ENCODE measurements at places on chromosomes 1 and 21. TPM values are rescaled to one million over a fixed set of nuclear protein-coding genes. Genes with fewer than 3 reads are reported as not detected.
A peak's percentile ranks its signal among the peaks of the same experiment; 100 is the strongest.

The RIPK4 gene
- polyA plus RNA-seq, result 0.11 TPM

The GBP5 gene
- polyA plus RNA-seq, result 0.33 TPM

The ZFP69 gene
- 13.9 TPM for polyA plus RNA-seq

The CAPN8 gene
- polyA plus RNA-seq, result 0.90 TPM

The ORC1 gene
- polyA plus RNA-seq, result 2.5 TPM

The NIT1 gene
- polyA plus RNA-seq, result 53.7 TPM

- H3K36me3 ChIP-seq, result peaks cover 64% of the 10 kb centered on the region
- H3K27ac ChIP-seq, result no peak overlapping the region
- peaks cover 31% of the 10 kb centered on the region for H3K4me1 ChIP-seq
- H3K4me3 ChIP-seq, result no peak overlapping the region
Observed at GRCh38 chr1:180945551-180945950, 32.9 kb downstream of the KIAA1614 start.

GRCh38 chr1:59163268-59164092, 133.4 kb upstream of the FGGY start:
- no peak for DNase-seq
- H3K27me3 ChIP-seq, result no peaks in the 10 kb centered on the region
- H3K4me3 ChIP-seq, result no peak overlapping the region
- H3K4me1 ChIP-seq, result no peaks in the 10 kb centered on the region

DNA sequence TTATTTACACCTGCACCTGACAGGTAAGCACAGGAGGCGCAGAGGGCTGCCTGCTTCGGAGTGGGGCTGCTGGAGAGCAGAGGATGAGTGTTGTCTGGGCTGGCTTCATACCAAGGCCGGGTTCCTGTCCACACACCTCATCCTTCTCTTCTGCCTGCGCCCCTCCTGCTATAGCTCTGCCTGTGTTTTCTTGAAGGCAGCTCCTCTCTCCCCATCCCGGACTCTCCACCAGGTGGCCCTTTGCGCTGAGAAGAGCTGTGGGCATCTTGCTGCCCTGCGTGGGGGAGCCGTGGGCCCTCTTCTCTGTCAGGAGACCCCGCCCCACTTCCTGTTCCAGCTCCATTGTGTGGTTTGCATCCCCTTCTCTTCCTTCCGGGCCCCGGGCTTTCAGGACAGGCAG, 35.0 kb downstream of the ARHGEF10L start:
- no peak for DNase-seq
- peaks cover 10% of the 10 kb centered on the region for H3K36me3 ChIP-seq
- H3K27ac ChIP-seq, result peak overlapping the region; percentile 89
- H3K4me3 ChIP-seq, result no peak overlapping the region
- no peaks in the 10 kb centered on the region for H3K27me3 ChIP-seq
- H3K4me1 ChIP-seq, result peaks cover 70% of the 10 kb centered on the region

DNA sequence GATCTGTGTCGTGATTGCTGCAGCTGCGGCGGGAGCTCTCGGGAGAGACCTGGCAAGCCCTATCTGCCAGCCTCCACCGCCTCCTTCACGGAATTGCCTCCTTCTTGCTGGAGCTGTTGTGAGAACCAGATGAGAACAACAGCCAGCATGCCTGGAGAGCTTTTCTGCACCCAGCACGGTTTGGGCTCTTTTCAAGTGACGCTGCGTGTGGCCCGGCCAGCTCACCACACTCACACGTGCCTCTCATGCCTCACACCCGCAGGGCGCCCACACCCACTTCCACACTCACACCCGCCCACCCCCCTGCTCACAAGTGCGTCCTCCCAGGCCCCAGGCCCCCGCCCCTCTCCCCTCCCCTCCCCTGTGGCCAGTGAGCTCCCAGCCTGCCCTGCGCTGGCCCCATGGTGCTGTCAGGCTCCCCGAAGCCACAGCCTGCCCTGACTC, 135.7 kb upstream of the RUNX3 start:
- H3K36me3 ChIP-seq, result no peaks in the 10 kb centered on the region
- H3K27ac ChIP-seq, result no peak overlapping the region
- H3K27me3 ChIP-seq, result peaks cover 2% of the 10 kb centered on the region
- no peak for DNase-seq
- H3K4me1 ChIP-seq, result peaks cover 10% of the 10 kb centered on the region

DNA sequence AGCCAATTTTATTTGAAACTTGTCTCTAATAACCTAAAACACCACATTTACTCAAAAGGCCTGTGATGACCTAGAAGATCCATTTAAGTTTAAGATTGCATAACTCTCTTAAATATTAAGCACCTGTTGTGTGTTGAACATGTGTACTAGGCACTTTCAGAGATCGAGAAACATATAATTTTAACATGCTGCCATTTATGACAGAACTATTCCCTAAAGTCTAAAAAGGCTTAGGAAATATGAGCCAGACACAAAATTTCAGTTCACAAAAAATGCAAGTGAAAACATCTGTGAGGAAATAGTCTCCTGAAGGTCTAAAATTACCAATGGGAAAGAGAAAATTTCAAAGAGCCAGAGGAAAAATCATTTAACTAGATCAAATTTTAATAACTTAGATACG, 37.7 kb downstream of the CEP170 start:
- H3K27me3 ChIP-seq, result no peaks in the 10 kb centered on the region
- no peak overlapping the region for H3K27ac ChIP-seq
- H3K4me1 ChIP-seq, result no peaks in the 10 kb centered on the region
- H3K4me3 ChIP-seq, result no peak overlapping the region
- peaks cover 9% of the 10 kb centered on the region for H3K36me3 ChIP-seq

GRCh38 chr1:19436716-19437476, 48.4 kb downstream of the CAPZB start:
- peaks cover 4% of the 10 kb centered on the region for H3K36me3 ChIP-seq
- H3K4me3 ChIP-seq, result no peak overlapping the region
- H3K27ac ChIP-seq, result peak overlapping the region; percentile 71
- no peak for DNase-seq
- no peaks in the 10 kb centered on the region for H3K27me3 ChIP-seq

GRCh38 chr1:156193208-156193487, 756 bp upstream of the SLC25A44 start:
- peaks cover 17% of the 10 kb centered on the region for H3K36me3 ChIP-seq
- H3K27ac ChIP-seq, result peak overlapping the region; percentile 90
- peaks cover 25% of the 10 kb centered on the region for H3K4me1 ChIP-seq
- peak overlapping the region; percentile 98 for H3K4me3 ChIP-seq

DNA sequence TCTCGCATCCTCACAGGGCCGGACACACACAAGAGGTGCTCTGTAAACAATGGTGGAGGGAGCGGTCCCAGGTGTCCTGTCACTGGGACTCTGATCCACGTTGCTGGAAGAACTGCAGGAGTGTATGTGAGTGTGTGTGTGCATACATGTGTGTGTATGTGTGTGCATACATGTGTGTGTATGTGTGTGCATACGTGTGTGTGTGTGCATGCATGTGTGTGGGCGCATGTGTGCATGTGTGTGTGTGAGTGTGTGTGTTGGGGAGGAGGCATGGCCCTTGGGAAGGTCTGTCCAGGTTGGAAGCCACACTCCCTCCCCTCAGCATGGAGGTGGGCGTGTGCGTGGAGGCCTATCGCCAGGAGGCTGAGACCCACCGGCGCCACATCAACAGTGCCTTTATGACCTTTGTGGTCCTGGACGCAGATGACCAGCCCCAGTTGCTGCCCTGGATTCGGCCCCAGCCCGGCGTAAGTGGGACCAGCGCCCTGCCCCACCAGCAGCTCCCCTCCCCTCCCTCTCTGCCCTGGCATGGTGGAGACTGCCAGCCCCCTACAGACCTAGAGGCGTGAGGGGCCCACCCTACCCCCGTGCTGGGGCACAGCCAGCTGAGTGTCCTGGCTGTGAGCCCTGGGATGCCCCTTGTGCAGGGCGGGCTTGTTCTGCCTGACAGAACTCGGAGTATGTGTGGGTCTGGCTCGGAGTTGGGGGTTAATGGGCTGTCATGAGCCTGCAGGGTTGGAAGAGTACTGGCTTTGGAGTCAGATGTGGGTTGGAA, 22.2 kb downstream of the FAM151A start:
- peaks cover 30% of the 10 kb centered on the region for H3K4me1 ChIP-seq
- no peaks in the 10 kb centered on the region for H3K27me3 ChIP-seq
- H3K36me3 ChIP-seq, result peaks cover 44% of the 10 kb centered on the region
- no peak overlapping the region for H3K4me3 ChIP-seq
- H3K27ac ChIP-seq, result no peak overlapping the region

- no peak overlapping the region for H3K27ac ChIP-seq
- H3K27me3 ChIP-seq, result peaks cover 5% of the 10 kb centered on the region
- peaks cover 87% of the 10 kb centered on the region for H3K4me1 ChIP-seq
- no peak for DNase-seq
- no peak overlapping the region for H3K4me3 ChIP-seq
- peaks cover 21% of the 10 kb centered on the region for H3K36me3 ChIP-seq
Observed at GRCh38 chr1:2468041-2468472, 8.0 kb upstream of the PLCH2 start.

DNA sequence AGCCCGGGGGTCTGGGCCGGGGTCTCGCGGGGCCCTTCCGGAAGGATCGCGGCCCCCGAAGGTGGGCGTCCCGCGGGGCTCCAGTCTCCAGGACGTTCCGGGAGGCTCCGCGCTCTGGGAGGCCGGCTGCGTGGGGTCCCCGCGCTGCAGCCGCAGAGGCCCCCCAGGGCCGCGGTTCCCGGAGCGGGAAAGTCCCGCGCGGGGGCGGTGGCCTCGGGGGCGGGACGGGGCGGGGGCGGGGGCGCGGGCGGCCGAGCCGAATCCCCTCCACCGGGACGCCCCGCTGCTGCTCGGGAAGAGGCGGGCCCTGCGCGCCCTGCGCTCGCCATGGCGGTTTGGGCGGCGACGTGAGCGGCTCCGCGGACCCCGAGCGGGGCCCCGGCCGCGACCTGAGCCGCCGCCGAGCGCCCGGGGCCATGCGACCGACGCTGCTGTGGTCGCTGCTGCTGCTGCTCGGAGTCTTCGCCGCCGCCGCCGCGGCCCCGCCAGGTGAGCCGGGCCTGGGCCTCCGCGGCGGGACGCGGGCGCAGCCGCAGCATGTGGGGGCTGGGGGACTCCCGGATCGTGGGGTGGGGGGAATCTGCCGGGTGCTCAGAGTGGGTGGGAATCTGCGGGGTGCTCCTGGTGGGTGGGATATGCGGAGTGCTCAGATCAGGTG, at the start of gene IFNGR2:
Gene IFNGR2, plus strand, starts transcription at position 286 of the 658 bp plus-strand sequence. Its CDS starts 131 bp downstream, at position 417.
- H3K4me1 ChIP-seq, result peaks cover 22% of the 10 kb centered on the region
- H3K27me3 ChIP-seq, result no peaks in the 10 kb centered on the region
- DNase-seq, result peak; percentile 57

- no peaks in the 10 kb centered on the region for H3K4me1 ChIP-seq
- H3K4me3 ChIP-seq, result no peak overlapping the region
- no peak for DNase-seq
- H3K36me3 ChIP-seq, result no peaks in the 10 kb centered on the region
- H3K27ac ChIP-seq, result no peak overlapping the region
- H3K27me3 ChIP-seq, result no peaks in the 10 kb centered on the region
Observed at GRCh38 chr1:95380909-95381308, 146.9 kb downstream of the RWDD3 start.
